ENCODE measurements at places on chromosomes 6 and 20.

GRCh38 chr6:64932486-64932885 is 774.5 kb downstream of the EYS start:
- DNase-seq = no peak

DNA sequence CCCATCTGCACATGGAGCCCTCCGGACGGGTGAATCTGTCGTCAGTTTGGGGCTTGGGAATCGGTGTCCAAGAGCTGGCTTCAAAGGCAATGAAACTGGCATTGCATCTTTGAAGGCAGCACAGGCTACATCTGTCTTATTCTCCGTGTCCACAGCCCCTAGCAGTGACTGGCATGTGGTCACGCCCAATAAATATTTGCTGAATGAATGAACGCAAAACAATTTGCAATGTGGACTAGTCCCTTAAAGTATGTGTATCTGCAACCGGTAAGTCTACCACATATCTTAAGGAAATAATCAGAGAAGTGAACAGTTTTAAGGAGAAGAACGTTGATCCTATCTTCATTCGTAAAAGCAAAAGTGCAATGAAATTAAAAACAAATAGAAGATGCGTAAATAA is 8.0 kb upstream of the PMEPA1 start:
- no peak for DNase-seq

DNA sequence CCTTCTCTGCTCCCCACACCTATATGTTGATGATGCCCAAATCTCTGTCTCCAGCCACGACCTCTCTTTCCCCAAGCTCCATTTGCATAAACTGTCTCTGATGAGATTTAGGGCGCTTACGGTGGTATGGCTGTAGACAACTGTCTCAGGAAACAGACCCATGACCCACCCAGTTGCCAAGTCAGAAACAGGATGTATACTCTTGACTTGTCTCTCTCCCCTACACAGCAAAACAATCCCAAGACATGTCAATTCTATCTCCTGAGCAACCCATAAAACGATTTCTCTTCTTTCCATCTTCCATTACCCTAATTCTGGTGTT is 13.9 kb downstream of the GNL1 start:
- DNase-seq = no peak

DNA sequence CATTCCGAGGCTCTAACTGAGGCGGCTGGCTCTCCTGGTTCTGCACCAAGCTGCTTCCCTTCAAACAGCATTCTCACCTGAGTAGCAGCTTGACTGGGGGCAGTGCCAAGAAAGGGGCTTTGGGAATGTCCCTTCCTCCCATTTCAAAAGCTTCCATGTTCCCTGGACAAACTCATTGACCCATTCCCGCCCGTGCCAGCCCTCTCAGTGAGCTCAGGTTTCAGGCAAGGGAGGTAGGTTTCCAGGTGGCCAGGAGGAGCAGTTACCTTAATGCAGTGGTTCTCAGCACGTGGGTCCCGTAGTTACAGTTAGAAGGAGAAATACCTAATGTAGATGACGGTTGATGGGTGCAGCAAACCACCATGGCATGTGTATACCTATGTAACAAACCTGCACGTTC is 135.2 kb downstream of the ELOVL4 start:
- no peak for DNase-seq

DNA sequence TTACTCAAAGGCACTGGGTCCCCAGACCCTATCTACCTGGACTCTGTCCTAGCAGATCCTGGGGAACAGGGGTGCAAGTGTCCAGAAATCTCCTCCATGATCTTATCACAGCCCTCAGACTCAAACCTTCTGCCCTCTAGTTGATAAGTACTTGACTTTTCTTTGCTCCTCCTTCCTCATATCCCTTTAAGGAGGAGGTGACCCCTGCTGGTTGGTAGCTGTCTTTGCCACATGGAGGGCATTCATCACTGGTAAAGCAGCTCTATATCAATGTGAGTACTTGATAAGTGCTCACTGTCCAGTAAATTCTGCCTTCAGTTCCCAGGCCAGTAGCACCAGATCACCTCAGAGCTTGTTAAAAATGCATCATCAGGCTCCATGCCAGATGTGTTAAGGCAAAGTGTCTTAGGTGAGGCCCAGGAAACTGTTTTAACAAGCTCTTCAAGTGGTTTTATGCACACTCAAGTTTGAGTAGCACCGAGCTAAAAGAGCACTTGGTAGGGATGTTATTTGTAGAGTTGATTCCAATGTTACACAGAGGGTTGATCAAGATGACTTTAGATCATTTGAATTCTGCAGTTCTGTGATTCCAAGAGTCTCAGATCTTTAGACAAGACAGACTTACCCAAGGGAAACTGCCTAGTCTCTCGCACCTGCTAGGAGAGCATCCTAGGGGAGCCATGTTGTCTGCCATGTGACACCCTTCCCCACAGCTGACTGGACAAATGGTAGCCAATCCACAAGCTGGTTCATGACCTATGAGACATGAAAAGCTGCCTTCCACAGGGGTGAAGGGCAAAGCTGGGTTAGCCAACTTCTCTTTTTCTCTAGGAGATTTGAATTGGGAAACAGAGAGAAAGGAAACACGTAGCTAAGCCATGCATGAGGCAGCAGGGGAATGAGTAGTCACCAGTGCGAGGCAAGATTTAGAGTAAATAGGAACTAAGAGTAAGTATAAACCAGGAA is 18.6 kb downstream of the TREML2 start:
- peak; percentile 33 for DNase-seq

DNA sequence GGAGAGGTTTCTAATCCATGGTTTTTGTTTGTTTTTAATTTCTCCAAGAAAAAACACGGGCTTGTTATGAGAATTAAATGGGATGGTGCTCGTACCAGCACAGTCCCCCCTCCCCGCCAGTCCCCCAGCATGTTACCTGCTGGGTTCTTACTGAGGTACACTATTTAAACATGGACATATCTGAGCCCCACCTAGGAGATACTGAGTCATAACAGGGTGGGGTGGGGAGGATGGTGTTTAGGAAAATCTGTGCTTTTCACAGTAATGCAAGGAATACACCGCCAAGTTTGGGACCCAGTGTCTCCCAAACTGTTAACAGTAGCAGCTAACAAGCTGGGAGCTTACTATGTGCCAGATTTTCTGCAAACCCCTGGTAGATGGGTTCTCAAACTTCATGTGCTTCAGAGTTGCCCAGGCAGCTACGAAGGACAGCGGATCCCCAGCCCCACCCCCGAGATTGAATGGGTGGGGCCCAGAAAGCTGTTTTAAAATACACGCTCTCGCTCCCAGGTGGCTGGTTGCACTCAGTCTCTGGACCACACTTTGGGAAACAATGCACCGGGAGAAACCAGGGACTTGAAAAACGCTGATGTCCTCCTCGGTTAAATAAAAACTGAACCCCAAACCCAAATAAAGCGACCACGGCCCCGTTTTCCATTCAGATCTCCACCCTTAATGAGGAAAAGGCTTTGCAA is 995 bp downstream of the ZFP64 start:
- peak; percentile 32 for DNase-seq

DNA sequence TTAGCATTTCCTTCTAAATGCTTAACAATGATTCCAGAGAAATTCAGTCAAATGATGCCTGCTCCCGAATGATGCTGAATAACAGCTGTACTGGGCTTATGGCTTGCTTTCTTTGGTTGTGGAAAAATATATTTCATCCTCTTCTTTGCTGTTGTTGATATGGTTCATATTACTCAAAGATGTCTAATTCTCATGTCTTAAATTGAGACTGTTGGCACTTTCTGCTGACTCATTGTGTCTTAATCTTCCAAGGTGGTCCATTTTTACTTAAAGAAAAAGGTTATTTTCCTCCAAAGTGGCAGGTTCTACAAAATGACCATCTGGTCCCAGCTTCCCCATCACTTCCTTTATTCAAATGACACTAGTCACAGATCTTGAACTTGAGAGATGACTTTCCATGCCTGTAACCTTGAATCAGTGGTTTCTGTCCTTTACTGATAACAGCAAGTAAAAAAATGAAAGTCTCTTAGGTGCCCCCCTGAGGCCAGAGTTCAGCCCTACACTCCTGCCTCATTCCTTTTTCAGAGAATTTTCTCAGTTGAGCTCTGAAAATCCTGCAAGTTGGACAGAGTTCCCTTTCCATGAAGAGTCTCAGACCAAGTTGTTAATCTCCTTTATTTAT is 6.9 kb downstream of the SNAP25 start:
- DNase-seq = no peak

DNA sequence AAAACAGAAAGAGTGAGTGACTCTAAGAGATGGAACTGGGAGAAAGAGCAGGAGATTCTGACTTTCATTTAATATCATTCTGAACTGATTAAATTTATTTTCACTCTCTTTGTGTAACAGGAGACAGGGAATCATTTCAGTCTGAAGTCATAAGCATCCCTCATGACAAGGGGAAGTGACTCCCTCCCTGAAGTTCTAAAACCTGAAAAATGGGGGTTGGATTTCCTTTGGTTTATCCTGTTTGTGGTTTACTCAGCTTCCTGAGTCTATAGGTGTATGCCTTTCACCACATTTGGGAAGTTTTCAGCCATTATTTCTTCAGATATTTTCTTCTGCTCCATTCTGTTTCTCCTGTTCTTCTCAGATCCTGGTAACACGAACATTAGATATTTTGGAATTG is 3.4 kb upstream of the FKBP1A start:
- no peak for DNase-seq

- DNase-seq = no peak
Measured at GRCh38 chr6:54621285-54621684, 225.3 kb upstream of the FAM83B start.

DNA sequence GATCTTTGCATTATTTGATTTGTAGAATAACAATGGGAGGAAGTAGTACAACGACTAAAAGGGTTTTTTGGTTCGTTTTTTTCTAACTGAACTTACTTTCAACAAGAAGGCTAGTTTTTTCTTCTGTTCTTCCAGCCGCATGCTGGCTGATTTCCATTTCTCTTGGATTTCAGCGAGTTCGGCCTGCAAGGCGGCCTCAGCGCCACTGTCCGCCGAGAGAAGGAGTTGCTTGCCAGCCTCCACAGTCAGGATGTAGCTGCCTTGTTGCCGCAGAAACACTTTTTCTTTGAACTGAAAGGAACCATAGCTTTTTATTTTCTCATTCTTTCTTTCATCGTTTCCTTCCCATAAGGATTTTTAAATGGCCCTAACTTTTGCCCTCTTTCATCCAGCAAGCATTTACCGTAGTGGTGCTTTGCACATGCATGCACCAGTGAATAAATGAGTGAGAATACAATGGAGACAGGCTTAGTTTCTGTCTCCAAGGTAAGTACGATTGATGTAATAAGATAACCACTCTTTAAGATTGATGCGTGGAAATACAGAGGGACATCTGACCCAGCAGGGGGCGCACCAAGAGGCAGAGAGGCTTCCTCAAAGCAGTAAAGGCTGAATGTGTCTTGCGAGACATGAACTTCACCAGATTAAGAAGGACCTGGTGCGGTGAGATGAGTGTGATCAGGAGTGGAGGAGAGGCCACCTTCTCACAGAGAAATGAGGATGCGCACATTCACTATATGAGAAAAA is 398.8 kb downstream of the ESR1 start:
- no peak for DNase-seq

DNA sequence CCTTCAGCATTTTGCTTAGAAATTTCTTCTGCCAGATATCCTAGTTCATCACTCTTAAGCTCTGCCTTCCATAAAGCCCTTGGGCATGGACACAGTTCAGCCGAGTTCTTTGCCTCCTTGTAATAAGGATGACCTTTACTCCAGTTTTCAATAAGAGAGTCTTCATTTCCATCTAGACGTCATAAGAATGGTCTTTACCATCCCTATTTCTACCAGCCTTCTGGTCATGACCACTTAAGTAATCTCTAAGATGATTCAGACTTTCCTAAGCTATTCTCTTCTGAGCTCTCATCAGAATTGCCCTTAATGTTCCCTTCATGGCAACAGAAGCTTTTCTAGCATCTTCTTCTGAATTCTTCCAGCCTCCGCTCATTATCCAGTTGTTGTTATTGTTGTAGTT is 126.1 kb downstream of the TFAP2C start:
- DNase-seq = no peak
